ENCODE measurements at places on chromosomes 3 and 15.

- peak; percentile 13 for DNase-seq
Measured at GRCh38 chr15:98651036-98651481, 2.7 kb downstream of the IGF1R start.

GRCh38 chr15:39543651-39544050 is 37.2 kb upstream of the THBS1 start:
- DNase-seq = no peak

GRCh38 chr3:105174017-105174615 is 192.6 kb upstream of the ALCAM start:
- no peak for DNase-seq

GRCh38 chr3:135992072-135992471 is 26.5 kb downstream of the PPP2R3A start:
- no peak for DNase-seq

- peak; percentile 60 for DNase-seq
Measured at GRCh38 chr15:90001683-90002427, 731 bp downstream of the ZNF710 start.

- DNase-seq = no peak
Measured at GRCh38 chr3:42102571-42102970, 11.4 kb downstream of the TRAK1 start.

- DNase-seq = no peak
Measured at GRCh38 chr3:116114586-116114985, 330.7 kb downstream of the LSAMP start.
